ENCODE measurements at places on chromosomes 6 and 20.

- no peak for DNase-seq
Observed at GRCh38 chr6:166988674-166989201, 10.5 kb upstream of the CEP43 start.

DNA sequence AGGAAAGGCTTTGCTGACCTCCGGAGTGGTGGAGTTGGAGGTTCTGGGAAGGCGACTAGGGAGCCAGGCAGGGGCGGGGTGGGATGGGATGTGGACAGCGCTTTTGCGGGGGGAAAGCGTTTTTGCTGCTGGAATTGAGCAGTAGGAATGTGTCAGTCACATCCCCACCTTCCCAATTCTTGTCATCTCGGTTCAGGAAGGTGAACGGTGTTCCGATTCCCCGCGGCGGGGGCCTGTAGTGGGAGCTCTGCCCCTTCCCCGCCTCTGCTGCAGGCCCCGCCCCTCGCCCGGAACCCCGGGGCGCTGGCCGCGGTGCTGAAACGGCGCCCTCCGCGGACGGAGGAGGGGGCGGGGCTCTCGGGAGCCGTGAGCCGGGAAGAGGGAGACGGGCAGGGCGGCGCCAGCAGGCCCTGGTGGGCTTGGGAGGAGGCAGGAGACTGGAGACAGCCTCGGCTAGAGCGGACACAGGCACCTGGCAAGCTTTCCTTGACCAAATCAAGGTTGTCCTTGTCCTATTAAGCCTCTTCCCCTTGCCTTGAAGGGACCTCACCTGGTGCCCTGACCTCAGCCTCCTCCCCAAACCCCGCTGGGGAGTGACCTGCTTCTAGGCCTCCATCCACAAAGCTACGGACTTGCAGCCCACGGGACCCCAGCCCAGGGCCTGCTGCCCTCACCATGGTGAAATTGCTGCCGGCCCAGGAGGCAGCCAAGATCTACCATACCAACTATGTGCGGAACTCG lies at the start of gene LHFPL5:
LHFPL5 (plus strand) TSS at position 357 of the 741 bp plus-strand sequence; CDS start at position 676, 319 bp downstream.
- no peak for DNase-seq

- no peak for DNase-seq
Observed at GRCh38 chr20:51862796-51863195, 60.5 kb upstream of the SALL4 start.

DNA sequence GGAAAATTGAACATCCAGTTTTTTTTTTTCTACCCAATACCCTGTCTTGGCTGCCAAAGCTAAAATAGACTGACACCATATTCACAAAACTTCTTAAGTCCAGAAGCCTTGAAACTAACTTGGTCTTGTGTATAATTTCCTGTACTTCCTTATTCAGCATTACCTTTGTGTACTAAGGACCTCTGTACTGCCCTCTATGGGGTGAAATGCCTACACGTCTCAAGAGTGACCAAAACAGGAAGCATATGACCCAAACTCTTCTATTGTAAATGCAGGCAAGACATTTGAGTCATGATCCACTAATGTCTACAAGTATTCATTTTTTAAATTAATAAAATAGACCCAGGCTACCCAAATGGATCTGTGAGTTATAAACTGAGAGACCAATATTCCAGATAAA lies 50.4 kb downstream of the HMGCLL1 start:
- DNase-seq: no peak

GRCh38 chr6:1606780-1607515 lies 2.8 kb upstream of the FOXC1 start:
- DNase-seq: no peak

- no peak for DNase-seq
Observed at GRCh38 chr6:50815436-50816114, 3.1 kb upstream of the TFAP2B start.
